NCI-H146 (cell line): ENCODE measurements at places on chromosomes 6 and 20.

DNA sequence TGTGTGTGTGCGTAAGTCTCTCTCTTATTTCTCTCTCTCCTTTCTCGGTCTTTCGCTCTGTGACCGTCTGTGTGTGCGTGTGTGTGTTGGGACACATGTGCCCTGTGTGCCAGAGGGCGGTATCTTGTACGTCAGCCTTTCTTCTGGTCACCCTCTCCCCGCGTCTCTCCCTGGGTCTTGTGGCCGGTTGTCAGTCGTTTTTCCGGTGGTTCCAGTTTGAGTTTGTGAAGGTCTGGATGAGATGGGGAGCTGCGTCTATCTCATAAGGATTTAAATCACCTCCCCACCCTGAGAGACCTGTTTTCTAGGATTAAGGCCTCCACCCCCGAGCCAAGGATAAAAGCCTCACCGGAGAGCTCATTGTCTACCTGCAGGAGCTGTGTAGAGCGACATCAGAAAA is 295.5 kb upstream of the ZNF337 start:
- no peak for DNase-seq

GRCh38 chr6:169229615-169230321 is 23.9 kb downstream of the THBS2 start:
- no peak for DNase-seq

DNA sequence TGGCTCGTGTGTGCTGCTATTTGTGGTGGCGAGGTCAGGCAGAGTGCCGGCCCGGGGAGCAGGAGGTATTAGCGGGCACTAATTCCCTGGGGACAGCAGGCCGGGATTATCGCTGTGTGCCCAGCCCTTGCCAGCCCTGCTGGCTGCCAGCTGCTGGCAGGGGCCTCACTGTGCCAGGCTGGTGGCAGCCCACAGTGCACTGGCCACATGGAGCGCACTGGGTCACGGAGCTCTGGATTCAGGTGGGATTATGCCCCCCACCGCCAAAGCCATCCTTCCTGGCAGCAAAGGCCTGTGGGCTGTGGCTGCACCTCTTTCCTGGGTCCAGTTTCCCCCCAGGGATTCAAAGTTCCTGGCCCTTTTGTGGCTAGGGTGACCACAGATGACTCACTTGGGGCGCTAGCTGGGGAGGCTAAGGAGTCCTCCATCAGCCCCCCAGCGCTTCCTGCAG is 59.7 kb downstream of the YTHDF1 start:
- no peak for DNase-seq

DNA sequence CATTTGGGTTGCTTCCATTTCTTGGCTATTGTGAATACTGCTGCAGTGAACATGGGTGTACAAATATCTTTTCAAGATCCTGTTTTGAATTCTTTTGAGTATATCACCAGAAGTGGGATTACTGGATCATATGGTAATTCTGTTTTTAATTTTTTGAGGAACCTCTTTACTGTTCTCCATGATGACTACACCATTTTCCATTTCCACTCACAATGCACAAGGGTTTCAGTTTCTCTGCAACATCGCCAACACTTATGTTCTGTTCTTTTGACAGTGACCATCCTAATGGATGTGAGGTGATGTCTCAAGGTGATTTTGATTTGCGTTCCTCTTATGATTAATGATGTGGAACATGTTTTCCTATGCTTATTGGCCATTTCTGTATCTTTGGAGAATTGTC is 214.4 kb upstream of the ZFP64 start:
- DNase-seq, result no peak

DNA sequence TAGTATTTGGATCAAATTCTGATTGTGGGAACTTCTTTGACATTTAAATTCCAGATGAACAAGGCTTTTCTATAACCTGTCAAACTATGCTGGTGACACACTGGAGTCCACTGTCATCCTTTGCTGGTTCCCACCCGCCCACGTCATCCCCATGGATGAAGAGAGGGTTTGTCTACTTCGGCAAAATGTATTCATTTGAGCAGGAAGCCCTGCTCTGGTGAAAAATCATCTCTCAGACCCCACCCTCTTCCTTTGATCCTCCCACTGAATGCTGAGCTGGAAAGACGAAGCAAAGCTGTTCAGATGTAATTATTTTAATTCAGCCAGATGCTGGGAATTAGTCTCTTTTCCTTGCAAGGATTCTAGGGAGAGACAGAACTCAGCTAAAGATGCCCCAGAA is 50.5 kb downstream of the CPNE5 start:
- no peak for DNase-seq

GRCh38 chr6:37324131-37325033 is 29.4 kb upstream of the RNF8 start:
- DNase-seq, result no peak

DNA sequence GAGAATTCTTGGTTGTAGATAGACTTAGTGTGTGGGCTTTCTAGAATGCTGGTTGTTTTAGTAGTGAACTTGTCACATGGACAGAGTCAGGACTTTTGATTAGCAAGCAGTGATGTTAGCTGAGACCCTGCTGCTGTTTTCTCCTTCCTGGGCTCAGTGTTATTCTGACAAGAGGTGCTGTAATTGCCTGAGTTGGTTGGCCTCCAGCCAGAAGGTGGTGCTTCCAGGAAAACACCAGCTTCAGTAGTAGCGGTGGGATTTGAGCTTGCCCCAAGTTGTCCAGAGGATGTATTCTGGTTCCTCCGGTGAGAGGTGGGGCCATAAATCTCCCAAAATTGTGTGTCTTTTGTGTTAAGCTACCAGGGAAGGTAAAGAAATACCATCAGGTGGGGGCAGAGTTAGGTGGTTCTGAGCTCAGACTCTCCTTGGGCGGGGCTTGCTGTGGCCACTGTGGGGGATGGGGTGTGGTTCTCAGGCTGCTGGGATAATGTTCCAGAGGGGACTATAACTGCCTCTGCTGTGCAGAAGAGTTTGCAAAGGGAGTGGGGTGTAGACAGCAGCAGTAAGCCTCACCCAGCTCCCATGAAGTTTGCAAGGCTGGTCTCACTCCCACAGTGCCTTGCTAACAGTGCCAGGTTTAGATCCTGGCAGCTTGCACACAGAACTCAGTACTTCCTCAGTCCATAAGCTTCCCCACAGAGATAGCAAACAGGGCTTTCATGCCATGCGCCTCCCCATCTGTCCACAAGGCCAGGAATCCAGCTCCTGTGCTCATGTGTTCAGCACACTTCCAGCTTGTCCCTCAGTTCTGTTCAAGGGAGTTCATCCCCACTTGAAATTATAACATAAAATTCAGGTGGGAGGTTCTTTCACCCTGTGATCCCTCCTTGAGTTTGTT is 278.4 kb upstream of the PTCHD4 start:
- DNase-seq, result peak; percentile 6

GRCh38 chr6:1461207-1461606 is 71.8 kb downstream of the FOXF2 start:
- no peak for DNase-seq

GRCh38 chr6:90107771-90108282 is 188.8 kb downstream of the BACH2 start:
- DNase-seq, result no peak

DNA sequence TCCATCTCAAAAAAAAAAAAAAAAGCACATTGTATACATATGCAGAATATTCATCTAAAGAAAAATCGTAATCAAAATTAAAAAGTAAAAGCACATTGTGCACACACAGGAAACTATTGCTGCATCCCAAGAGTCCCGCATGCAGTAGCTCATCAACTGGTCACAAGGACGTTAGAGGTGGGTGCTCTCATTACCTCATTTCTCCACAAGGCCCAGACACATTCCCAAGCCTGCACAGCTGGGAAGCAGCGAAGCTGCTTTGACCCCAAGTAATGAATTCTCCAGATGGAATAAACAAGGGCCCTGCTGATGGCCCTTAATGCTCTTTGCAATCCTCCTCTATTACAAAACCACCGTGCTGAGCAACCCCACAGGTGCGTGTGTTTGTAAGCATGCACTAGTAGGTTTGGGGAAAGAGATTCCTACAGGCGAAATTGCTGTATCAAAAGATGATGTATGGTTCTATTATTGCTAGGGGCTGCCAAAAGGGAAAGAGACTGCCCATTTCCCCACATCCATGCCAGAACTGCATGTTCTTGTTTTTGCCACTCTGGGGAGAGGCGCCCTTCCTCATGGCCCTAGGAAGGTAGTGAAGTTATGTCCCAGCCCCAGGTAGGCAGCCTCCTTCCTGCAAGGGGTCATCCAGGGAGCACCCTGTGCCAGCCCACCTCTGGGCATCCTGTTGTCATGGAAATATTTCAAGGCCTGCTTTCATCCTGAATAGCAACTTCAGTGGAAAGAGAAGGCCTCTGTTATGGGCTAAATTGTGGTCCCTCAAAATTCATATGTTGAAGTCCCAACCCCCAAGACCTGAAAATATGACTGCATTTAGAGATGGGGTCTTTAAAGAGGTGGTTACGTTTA is 34.6 kb upstream of the PTGIS start:
- DNase-seq, result no peak

DNA sequence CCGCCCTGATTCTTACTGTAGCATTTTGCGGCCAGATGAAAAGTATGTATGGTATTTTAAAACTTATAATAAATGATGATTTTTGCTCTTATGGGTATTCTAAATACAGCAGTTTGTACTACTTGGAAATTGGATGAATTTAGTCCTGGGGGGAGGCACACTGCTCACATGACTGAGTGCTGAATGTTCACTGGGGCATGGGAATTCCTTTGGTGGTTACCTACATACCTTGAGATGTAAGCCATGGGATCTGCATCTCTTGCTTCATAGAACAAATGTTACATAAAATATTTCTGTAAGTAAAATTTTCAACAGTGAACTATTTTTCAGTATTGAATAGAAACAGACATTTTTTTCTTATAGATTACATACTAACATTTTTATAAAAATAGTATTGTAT is 71.1 kb downstream of the FIG4 start:
- DNase-seq, result no peak

- no peak for DNase-seq
These were observed 229.5 kb upstream of the FOXQ1 start for GRCh38 chr6:1082285-1082935.

GRCh38 chr6:168574075-168574698 is 133.2 kb downstream of the SMOC2 start:
- no peak for DNase-seq

- DNase-seq, result no peak
These were observed 12.4 kb downstream of the PKIG start for GRCh38 chr20:44594730-44595129.

DNA sequence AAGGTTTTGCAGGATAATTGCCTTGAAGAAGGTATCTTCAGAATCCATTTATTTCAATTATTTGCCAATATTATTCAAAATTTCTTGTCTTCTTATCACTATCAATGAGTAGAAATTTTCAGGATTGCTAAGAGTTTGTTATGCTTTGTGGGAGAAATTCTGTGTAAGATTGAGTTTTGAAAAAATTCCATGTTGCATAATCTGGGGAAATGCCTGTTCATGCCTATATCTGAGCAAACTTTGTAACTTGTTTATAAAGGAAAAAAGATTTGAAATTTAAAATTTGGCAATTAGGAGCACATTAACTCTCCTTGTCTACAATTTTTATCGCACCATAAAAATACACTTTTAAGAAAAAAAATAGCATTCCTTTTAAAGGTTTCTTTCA is 39.8 kb upstream of the EDN1 start:
- DNase-seq, result no peak

- no peak for DNase-seq
These were observed 302.3 kb upstream of the CITED2 start for GRCh38 chr6:139676718-139677117.

- no peak for DNase-seq
These were observed 33.6 kb upstream of the GMPR start for GRCh38 chr6:16204653-16205376.

DNA sequence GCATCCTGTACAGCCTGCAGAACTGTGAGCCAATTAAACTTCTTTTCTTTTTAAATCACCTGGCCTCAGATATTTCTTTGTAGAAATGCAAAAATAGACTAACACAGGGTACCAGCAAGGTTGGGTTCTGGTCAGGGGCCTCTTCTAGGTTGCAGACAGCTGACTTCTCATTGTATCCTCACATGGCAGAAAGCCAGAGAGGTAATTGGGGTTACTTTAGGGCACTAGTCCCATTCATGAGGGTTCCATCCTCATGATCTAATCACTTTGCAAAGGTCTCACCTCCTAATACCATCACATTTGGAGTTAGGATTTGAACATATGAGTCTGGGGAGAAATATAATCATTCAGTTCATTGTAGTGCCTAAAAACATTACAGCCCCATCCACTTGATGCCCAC is 101.5 kb downstream of the LCA5 start:
- DNase-seq, result peak; percentile 33
